Frontal cortex (tissue), 4 donors: ENCODE measurements at places on chromosomes 1 and 21. TPM values are rescaled to one million over a fixed set of nuclear protein-coding genes. Genes with fewer than 3 reads are reported as not detected.

The DDR2 gene
- total RNA-seq, result 4.1 TPM

The TINAGL1 gene
- total RNA-seq, result 1.2 TPM

The OR10J1 gene
- total RNA-seq, result not detected

The HMCN1 gene
- 1.6 TPM for total RNA-seq

The PLPP3 gene
- total RNA-seq, result 28.1 TPM

The C21orf91 gene
- total RNA-seq, result 13.5 TPM

The A3GALT2 gene
- not detected for total RNA-seq

The RHBG gene
- not detected for total RNA-seq

The FOXD3 gene
- not detected for total RNA-seq

The SMG7 gene
- total RNA-seq, result 19.2 TPM

The FAM151A gene
- not detected for total RNA-seq

GRCh38 chr1:159000625-159001024 is 9.1 kb upstream of the IFI16 start:
- no peak for DNase-seq

DNA sequence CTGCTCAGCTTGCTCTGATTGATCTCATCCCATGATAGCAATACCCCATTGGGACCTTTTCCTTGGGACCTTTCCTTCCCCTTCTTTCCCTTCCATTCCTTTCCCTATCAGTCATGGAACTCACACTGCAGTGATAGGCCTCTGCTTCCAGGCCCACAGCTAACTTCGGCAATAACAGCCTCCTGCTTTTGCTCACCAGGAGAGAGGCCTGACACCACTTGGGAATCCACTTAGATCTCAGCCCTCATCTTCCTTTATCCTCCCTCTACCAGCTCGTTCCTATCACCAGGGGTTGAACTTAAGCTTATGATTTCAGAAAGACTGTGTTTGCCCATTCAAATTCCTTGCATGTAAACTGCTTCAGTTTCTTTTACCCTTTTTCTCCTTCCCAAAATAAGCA is 11.0 kb upstream of the TIPRL start:
- no peak for DNase-seq

- no peak for DNase-seq
Measured at GRCh38 chr1:173038875-173039554, 11.7 kb downstream of the TNFSF18 start.

GRCh38 chr1:165831146-165831545 is 3.7 kb downstream of the UCK2 start:
- no peak for DNase-seq

- no peak for DNase-seq
Measured at GRCh38 chr1:236124965-236125364, 17.4 kb upstream of the GPR137B start.

DNA sequence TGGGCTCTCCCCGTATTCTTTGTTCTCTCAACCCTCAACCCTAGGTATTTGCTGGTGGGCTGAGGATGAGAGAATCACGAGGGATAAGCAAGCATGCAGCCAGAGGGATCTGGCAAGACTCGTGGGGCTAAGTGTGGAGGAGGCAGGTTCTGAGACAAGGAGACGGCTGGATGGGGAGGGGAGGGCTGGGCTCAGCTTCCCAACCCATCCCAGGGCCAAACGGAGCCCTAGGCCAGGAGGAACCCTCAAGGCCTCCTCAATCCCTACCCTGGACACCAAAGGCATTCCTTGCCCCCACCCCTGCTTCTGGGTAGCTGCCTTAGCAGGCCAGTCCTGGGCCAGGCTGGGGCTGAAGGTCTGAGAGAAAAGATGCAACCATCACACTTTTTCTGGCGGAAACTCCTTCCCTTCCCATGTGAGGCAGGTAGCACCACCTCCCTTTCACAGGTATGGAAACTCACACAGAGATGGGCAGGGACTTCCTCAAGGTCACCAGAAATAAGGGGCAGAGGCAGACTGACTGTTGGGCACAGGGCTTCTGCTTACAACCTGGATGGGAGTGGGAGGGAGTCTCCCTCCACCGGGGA is 6.2 kb downstream of the MEF2D start:
- no peak for DNase-seq

DNA sequence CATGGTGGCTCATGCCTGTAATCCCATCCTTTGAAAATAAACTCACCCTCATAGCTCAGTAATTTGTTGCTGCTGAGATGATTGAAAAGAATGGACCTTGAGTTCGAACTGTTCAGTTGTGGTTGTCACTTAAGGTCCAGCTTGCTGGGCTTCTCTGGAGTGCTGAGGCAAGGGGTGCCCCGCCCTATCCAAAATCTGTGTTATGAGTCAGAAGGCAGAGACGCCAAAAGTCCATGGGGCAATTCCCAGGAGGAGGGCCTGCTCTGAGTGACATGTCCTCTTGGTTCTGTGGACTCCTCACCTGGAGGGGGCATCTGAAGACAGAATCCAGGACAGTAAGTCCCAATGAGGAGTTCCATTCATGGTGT is 64.8 kb downstream of the MYOM3 start:
- no peak for DNase-seq

- DNase-seq, result no peak
Measured at GRCh38 chr1:23763041-23763577, 15.1 kb upstream of the PITHD1 start.

DNA sequence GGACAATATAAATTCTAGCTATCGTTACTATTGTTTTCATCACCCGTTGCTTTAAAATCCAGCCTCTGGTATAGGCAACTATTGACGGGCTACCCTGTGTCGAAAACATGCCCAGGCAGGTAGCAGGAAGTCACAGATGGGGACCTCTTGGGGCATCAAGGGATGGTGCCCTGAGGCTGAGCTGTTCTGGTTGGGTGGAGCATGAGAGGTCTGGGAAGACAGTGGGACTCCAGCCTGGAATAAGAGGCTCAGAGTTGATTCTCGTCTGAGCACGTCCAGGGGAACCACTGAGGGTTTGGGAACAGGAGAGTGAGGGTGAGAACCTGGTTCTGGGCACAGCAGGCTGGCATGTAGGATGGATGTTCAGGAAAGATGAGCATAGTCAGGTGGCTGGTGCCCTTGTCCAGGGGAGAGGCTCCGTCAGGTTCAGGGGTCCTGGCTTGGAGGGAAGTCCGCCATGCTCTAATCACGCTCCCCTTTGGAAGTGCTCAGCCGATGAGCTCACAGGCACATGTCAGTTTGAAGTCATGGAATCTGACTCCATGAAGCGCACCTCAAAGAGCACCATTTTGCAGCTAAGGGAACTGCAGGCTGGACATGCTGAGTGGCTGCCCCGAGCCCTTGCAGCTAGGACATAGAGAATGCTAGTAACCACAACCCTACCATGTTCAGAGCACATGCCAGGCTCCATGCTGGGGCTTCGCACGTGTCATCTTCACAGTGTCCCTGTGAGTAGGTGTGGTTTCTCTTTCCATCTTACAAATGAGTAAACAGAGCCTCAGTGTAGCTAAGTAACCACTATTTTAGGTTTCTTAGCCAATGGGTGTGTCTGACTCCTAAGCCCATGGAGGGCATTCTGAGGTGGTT is 21.0 kb downstream of the PCSK9 start:
- no peak for DNase-seq

GRCh38 chr21:22231013-22231412 is 1232.8 kb downstream of the NCAM2 start:
- no peak for DNase-seq

DNA sequence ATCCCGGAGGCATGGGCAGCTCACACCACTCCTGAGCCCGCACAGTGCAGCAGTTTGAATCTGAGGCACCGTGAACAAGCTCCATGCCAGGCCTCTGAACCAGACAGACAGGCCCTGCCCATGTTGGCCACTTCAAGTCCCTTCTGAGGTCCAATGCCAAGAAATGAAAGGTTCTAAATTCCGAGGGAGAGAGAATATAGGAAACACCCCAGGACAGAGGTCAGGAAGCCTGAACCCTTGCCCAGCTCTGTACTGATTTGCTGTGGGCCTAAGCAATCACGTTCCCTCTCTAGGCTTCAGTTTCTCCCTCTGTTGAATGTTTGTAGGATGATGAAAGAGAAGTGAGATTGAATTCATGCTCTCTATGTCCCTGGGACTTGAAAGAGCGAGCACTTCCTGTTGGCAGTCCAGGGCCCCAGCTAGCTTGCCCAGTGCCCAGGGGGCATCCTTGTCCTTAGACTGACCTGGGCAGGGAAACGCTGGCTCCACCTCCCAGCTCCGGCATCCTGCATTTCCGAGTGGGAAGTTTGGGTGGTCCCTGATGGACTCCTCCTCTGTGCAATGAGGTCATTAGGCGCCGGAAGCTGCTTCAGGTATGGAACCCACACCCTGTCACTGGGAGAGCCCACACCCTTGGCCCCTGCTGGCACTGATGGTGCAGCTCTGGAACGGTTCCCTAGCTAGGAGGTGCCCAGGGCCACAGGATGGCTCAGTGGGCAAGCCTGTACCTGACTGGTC is 242.4 kb upstream of the TMEM51 start:
- no peak for DNase-seq

- DNase-seq, result no peak
Measured at GRCh38 chr1:164856381-164856780, 297.4 kb downstream of the PBX1 start.

- DNase-seq, result no peak
Measured at GRCh38 chr1:40363721-40364120, 9.8 kb upstream of the SMAP2 start.

- peak; percentile 85 for DNase-seq
Measured at GRCh38 chr1:90850898-90851710, 134.0 kb upstream of the BARHL2 start.

GRCh38 chr1:116754198-116754977 is at the start of gene CD2:
TSS of gene CD2 (plus strand) at chr1:116754430. CDS start at chr1:116754493, 63 bp downstream.
- no peak for DNase-seq

DNA sequence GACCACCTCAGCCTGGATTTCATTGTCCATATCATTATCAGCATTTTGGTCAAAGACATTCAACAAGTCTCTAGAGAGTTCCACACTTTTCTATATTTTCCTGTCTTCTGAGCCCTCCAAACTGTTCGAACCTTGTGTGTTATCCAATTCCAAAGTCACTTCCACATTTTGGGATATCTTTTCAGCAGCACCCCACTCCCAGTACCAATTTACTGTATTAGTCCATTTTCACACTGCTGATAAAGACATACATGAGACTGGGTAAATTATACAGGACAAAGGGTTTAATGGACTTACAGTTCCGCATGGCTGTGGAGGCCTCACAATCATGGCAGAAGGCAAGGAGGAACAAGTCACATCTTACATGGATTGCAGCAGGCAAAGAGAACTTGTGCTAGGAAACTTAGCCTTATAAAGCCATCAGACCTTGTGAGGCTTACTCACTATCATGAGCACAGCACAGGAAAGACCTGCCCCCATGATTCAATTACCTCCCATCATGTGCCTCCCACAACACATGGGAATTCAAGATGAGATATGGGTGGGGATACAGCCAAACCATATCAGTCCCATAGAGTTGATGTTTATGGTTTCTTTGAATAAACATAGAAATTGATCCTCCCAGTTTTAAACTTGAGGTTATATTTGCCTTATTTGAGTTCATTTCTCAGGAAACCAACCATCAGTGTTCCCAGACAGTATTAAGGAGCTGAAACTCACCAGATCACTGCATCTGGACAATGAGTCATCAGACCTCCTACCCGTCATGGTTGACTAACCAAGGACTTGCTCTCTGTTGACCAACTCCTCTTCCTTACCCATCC is 322.7 kb upstream of the DUSP10 start:
- no peak for DNase-seq

DNA sequence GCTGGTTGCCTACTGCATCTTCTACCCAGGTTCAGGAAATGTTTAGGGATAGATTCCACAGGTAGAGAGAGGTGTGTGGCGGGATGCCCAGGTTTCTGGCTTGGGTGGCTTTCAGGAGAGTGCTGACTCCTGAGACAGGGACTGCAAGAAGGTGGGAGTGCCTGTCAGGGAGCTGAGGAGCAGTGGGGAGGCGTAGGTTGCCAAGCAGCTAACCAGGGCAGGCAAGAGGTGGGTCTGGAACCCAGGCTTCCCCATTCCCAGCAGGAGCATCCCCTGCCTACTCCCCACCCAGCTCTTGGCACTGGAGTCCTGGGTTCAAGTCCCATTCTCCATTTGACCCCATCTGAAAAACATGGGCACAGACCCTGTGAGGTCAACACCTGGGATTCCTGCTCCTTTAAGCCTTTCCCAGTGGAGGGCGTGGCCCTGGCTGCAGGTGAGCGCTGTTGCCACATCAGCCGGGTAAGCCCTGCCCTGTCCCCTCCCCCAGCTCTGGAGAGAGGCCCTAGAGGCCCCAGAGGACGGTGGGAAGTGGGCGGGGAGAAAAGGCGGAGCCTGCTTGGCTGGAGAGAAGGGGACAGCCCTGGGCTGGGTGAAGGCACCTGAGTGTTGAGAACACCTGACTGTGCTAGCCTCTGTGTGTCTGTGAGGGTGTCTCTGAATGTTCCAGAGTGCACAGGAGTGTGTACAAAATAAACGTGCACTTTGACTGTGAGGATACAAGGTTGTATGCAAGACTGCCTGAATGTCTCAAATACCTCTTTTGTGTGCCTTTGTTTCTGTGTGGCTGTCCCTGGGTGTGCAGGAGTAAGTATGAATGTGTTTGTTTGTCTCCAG is 14.0 kb upstream of the SYNC start:
- DNase-seq, result no peak

- no peak for DNase-seq
Measured at GRCh38 chr21:16644685-16645084, 868.2 kb upstream of the CXADR start.

- DNase-seq, result no peak
Measured at GRCh38 chr1:64242895-64243756, 39.7 kb downstream of the UBE2U start.

DNA sequence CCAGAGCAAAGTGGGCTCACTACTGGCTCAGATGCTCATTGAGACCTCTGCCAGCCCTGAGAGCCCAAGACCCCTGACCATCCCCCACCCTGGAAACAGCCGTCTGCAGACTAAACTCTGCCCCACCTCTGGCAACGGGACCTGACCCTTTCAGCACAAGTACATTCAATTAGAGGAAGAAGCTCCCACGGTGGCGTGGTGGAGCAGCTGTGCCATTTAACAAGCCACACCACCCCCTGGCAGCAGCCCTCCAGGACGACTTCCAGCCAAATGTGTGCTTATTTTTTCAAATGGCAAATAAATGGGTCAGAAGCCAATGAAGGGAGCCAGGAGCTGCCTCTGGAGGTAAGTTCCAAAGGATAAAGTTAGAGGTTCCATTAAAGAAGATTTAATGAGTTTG is 226.7 kb downstream of the NPHP4 start:
- DNase-seq, result no peak
